Stimulated activated CD8-positive, alpha-beta memory T cell treated with anti-CD3 and anti-CD28 coated beads, Interleukin-4, amount 100 ng/mL, for 1 hour (primary cell): ENCODE measurements at places on chromosomes 1 and 21.

GRCh38 chr21:38986806-38987632 is 181.3 kb downstream of the ETS2 start:
- DNase-seq, result no peak

GRCh38 chr21:43864962-43865539 is at the start of gene AGPAT3:
TSS of gene AGPAT3 (plus strand) at chr21:43865223. CDS start at chr21:43959682, 94,459 bp downstream.
- no peak for DNase-seq

GRCh38 chr1:11985851-11986250 is 5.6 kb downstream of the MFN2 start:
- DNase-seq, result no peak

DNA sequence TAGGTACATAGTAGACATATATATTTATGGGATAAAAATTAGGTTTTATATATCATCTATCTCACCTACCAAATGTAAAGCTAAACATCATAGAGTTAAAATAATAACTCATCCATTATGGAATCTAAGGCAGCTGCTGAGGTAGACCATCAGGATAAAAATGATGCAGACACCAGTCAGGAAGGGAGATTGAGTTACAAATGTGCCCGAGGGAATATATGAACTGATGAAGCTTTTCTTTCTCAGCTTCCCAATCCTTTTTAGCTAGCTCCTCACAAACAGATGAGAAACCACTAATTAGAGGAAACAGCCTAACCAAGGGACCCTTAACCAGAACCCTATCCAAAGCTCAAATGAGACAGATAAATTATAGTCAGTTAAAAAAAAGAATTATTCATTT is 20.9 kb downstream of the TTLL7 start:
- DNase-seq, result no peak

DNA sequence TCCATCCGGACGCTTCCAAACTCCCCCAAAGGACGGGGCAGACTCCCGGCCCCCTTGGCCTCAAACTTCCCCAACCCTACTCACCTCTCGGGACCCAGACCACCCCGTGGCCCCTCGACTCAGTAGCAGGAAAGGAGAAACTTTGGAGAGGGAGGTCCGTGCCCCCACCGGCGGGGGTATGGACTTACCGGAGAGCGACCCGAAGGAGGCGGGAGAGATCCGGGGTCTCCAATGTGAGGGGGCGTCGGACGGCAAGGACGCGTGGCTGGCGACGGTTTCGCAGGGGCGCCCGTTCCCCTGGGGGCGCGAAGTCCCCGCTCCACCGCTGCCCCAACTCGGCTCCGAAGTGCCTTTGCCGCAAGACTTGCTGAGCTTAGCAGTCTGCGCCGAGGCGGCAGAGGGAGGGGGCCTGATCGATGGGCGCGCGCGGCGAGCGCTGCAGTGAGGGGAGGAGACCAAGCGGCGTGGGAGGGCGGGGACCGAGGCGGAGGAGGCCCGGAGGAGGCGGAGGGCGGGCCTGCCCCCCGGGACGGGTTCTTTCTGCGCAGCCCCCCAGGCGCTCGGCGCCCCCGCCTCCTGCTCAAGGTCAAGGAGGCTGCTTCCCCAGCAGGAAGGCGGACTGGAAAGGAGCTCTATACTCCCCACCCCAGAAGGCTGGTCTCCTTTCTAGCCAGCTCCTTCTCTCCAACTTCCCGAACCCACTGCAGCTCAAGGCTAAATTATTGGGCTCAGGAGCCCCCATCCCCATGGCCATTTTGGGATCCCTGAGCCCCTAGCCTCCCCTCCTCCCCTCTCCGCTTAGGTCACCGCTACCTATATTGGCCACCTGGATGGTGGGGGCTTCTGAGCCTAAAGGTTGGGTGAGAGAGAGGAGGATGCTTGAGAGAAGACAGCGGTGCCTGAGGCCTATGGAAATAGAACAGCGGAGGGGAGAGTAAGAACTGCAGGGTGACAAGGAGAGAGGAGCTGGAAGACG is at the start of gene SYT2:
Gene SYT2 (minus strand): TSS at position 385 of the 976 bp plus-strand sequence. CDS start 104,682 bp downstream, outside the sequence.
- DNase-seq, result no peak

DNA sequence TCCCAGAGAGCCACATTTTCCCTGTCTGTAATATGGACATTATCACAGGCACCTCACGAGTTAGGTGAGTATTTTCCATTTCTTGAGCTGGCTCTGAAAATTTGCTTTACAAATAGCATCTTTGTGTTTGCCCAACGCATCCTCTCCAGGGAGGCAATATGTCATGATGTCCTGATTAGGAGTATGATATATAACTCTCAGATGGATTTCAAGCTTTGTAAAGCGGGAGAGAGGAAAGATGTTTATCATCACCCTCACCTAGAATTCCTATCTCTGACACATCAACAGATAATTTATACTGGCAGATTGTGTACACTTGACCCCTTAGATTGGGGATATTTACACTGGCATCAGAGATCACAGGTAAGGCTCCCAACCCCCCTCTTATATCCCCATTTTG is 730.7 kb upstream of the RGS18 start:
- DNase-seq, result no peak

GRCh38 chr1:192342842-192343241 is 26.1 kb downstream of the RGS21 start:
- no peak for DNase-seq

- DNase-seq, result no peak
Measured at GRCh38 chr1:69363236-69363635, 204.5 kb upstream of the LRRC7 start.

DNA sequence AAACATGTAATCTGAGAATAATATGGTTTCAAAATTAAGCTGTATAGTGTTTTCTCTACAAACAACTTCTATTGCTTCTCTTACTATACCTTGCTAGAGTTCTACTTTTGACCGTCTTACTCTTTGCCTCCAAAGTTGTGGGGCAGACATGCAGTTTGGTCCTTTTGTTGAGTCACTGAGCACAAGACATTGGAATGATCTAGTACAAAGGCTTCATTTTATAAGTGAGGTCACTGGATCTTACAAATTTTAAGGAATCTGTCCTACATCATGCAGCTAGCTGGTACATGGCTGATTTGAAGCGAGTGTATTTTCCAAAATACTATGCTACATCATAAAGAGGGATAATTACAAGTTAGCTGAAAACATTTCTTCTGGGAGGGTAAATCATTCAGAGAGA is 28.8 kb downstream of the OR10J1 start:
- no peak for DNase-seq

- no peak for DNase-seq
Measured at GRCh38 chr1:24098943-24099638, 12.8 kb downstream of the MYOM3 start.

- no peak for DNase-seq
Measured at GRCh38 chr1:59900640-59901039, 25.9 kb downstream of the CYP2J2 start.

GRCh38 chr1:182141040-182141439 is 79.5 kb upstream of the ZNF648 start:
- DNase-seq, result no peak

DNA sequence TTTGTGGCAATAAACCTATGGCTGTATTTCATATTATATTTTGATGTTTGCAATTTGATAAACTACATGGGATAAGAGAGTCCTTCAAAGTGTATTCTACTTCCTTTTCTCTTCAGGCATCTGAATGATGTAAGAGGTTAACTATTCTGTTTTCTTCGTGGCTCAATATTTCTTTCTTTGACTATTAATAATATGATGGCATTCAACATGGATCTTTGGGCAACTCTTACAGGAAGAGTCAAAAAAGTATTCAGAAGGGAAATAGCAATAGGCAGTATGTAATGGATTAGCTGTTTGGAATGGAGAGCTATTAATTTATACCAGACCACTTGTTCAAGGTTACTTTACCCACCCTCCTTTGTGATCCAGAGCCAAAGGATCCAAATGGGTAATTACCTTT is 74.4 kb downstream of the HMCN1 start:
- DNase-seq, result no peak

DNA sequence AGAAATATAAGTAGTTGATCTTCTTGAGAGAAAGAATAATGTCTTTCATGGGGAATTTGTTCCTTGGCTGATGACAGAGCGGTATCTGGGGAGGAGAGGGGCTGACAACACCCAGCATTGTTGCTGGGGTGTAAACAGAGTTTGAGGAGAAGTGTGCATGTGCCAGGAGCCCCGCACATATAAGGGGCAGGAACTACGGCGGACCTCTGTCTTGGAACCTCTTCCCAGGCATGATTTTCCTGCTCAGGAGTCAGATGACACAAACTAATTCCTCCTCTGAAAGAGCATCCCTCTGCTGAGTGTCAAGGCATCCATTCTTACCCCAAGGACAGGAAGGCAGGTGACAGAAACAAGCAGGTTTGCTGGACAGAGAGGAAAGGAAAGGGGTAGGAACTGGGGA is 119.1 kb downstream of the TPTE start:
- no peak for DNase-seq

DNA sequence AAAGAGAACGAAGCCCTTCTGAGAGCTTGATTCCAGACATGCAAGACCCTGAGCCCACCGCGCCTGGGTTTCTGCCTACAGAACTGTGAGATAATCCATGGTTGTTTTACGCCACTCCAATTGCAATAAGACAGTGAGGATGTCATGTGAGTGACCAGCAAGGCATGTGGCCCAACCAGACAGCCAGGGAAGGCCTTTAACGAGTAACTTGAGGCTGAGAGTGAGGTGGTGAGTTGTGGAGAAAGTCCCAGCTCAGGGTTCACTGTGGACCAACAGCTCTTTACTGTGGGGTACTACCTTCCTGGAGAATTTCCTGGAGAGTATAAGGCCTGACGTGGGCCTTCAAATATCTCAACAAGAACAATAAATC is 153.9 kb downstream of the ETS2 start:
- DNase-seq, result no peak

DNA sequence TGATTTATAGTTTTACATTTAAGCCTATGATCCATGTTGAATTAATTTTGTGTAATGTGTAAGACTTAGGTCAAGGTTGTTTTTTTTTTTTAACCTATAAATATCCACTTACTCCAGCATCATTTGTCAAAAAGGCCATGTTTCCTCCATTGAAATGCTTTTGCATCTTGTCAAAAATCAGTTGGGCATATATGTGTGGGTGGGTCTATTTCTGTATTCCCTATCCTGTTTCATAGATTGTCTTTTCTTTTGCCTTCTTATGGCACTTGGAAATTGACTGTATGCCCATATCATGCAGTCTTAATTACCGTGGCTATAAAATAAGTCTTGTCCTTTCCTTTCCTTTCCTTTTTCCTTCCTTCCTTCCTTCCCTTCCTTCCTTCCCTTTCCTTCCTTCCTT is 138.2 kb downstream of the PRDM2 start:
- no peak for DNase-seq

- no peak for DNase-seq
Measured at GRCh38 chr1:63723602-63724001, 50.2 kb upstream of the ROR1 start.

DNA sequence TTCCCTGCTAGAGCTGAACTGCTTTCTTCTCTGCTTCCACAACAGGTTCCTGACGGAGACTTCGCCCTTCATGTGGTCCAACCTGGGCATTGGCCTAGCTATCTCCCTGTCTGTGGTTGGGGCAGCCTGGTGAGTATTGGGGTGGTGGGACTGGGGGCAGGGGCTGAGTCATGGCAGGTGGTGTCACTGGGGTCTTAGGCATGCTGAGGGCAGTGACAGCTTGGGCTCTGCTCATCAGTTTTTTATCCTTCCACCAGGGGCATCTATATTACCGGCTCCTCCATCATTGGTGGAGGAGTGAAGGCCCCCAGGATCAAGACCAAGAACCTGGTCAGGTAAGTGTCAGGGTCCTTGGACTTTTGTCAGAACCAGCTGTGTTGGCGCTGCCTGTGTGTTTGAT is 1.3 kb downstream of the ATP6V0B start:
- DNase-seq, result no peak

DNA sequence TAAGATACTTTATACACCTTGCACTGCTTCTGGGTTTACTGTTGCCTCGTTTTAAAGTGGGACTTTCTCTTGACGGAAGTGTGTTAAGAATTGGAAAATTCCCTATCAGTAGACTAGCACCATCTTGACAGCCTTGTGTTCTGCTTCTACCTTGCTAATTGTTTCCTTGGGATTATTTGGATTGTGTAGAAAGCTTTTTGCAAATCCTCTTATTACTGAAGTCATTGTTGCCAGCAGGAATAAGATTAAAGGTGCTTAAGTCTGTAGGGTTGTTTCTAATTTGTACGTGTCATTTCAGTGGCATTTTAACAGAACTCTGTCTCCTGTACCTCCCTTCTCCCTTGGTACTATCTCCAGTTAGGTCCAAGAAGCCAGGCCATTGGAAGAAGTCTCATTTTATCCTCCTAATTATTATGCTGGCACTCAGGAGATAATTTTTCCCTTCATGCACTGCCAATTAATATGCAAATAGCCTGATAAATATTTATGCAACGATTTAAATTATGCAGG is 107.7 kb downstream of the POU2F1 start:
- DNase-seq, result no peak

DNA sequence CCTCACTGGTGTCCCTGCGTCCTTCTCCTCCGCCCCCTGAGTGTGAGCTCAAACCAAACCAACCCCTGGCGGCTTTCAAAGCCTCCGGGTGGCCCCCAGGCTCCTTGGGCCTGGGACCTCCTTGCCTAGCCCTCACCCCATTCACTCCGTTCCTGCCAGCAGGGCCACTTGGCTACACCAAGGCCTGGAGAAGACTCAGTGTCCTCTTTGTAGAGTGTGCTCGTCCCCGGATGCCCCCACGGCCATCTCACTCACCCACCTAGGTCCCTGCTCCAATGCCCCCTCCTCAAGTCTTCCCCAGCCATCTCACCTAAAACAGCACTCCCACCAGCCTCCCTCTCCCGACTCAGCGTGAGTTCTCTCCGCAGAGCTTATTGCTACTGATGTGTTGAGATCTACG is 7.2 kb upstream of the CCDC27 start:
- DNase-seq, result no peak

- no peak for DNase-seq
Measured at GRCh38 chr1:66648901-66649595, 103.2 kb upstream of the DYNLT5 start.

- no peak for DNase-seq
Measured at GRCh38 chr1:91450260-91450659, 45.6 kb upstream of the HFM1 start.

DNA sequence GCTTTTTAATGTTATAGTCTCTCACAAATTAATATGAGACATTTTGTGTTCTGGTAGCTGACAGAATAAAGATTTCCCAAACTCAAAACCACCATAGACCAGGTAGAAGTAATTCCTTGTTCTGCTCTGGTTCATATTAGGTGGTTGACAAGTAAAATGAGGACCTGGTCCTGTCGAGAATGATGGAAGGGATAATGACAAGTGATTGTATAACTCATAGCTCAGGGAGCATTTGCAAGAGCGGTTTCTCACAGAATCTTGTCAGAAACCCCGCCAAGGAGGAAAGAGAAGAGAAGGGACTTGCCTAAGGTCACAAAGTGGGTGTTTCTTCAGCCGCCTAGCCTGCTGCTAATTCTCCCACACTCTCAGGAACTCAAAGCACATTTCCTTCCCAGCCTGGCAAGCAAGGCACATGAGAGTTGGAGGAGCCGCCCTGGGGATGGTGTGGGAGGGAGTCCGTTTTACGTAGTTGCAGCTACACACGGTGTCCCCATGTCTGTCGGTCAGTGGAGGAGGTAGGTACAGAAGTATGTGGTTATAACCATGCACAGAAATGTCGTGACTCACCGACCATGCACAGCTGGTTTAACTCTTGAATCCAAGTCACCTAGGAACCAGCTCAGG is 46.5 kb downstream of the SAMD13 start:
- DNase-seq, result no peak
